NCI-H1105 treated with DMSO at 0.1 percent for 48 hours (cell line): ENCODE measurements at places on chromosomes 7 and 10.

DNA sequence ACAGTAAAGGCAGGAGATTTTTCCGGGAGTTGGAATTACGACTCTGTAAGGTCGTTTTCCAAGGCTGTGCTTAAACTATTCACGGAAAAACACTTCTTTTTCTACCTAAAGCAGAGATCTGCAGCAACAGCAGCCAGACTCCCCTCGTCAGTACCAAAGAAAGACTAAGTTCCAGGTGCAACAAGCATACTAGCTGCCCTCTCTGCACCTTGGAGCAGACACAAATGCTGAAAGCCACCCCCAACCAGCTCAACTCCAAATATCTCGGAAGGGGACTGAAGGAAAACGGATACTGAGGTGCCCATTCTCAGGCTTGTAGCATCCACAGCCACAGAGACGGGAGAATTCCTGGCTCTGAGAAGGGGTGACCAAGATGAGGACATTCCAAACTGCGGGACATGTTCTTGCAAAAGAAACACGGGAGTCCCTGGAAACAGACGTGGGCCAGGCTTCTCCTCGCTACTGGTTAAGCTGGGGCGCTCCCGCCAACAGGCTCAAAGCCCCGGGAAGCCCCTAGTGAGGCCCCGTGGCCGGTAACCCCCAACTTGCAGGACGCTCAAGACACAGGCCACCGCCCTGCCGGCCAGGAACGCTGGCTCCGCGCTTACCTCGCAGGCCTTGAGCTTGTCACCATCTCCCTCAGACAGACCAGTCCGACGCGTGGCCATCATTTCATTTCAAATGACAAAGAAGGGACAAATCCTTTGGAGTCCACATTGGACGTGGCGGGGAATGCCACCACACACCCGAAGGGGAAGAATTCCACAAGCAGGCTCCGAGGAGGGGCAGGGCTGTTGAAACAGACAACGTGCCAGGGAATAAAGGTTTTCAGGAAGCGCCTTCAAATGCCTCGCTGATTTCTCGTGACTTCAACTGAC lies 2.2 kb downstream of the ARHGAP21 start:
- no peak for DNase-seq

- DNase-seq, result no peak
These were observed 330.9 kb downstream of the XPNPEP1 start for GRCh38 chr10:109592391-109592790.

- no peak for DNase-seq
These were observed 432.5 kb upstream of the PCDH15 start for GRCh38 chr10:55233505-55233904.

- DNase-seq, result no peak
These were observed 222.6 kb upstream of the PPP2R2D start for GRCh38 chr10:131678171-131678570.

GRCh38 chr10:69800109-69800508 lies 1.6 kb upstream of the COL13A1 start:
- no peak for DNase-seq
